Naive thymus-derived CD4-positive, alpha-beta T cell (primary cell): ENCODE measurements at places on chromosomes 1 and 21.
A peak's percentile ranks its signal among the peaks of the same experiment; 100 is the strongest.

GRCh38 chr1:110554871-110555801, 36.2 kb upstream of the KCNA10 start:
- DNase-seq = peak; percentile 38

DNA sequence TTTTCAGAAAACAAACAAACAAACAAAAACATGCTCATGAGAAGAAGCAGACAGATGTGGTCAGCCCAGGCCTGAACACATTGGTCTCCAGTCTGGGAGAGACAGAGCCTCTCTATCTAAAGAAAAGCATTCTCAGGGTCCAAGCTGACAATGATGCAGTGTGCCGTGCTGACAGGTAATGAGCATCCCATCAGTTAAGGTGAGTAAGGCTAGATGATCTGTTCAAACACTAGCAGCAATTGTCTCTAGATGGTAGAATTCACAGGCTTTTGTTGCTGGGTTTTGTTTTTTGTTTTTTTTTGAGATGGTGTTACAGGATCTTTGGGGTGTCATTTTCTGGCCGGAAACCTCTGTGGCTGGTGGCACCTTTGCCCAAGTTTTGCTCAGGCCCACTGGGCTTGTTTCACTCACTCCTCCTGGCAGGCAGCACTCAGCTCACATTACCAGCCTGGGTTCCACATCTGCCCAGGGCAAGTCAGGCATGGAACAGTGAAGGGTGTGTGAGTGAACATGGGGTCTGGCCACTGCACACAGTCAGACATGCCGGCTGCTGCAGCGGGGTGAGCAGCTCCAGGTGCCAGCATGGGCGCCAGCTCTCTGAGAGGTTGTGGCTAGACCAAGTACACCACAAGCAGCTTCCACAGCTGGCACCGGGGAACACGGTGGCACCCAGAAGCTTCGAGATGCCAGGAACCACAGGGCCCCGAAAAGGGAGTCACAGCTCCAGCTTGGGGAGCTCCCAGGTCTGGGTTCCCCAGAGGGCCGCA, 2.5 kb upstream of the C1QA start:
- DNase-seq = no peak

GRCh38 chr1:54361342-54361741, 44.9 kb downstream of the SSBP3 start:
- DNase-seq = no peak

DNA sequence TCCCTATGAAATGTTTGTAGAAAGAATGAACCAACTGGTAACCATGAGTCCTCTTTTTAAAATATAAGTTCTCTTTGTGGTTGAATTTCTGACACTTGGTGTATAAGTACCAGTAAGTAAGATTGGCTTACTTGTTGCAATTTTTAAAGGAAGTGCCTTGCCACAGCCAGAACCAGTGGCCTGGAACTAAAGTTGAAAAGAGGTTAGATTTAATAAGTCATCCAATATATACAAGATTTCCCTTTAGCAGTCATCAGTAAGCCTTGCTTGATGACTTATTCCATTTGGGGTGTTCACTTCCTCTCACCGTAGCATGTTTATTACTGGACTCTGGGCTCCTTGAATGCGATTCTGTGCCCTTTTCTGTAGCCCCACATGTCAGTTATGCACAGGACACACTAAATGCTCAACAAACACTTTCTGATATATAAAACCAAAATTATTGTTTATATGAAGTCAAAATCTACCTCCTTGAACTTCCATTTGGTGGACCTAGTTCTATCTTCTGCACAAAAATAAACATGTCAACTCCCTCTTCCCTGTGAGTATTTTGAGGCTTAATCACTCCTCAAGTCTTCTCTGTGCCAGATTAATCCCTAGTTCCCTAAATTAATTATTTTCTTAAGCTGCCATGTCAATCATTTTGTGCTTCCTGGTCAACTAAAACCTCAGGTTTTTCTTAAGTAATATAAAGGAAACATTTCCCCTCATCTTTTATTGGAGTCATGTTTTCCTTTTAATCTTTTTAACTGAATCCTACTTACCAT, 218.1 kb downstream of the ST6GALNAC3 start:
- DNase-seq = no peak

- no peak for DNase-seq
These were observed 221.3 kb downstream of the FOXD2 start for GRCh38 chr1:47659146-47659545.

DNA sequence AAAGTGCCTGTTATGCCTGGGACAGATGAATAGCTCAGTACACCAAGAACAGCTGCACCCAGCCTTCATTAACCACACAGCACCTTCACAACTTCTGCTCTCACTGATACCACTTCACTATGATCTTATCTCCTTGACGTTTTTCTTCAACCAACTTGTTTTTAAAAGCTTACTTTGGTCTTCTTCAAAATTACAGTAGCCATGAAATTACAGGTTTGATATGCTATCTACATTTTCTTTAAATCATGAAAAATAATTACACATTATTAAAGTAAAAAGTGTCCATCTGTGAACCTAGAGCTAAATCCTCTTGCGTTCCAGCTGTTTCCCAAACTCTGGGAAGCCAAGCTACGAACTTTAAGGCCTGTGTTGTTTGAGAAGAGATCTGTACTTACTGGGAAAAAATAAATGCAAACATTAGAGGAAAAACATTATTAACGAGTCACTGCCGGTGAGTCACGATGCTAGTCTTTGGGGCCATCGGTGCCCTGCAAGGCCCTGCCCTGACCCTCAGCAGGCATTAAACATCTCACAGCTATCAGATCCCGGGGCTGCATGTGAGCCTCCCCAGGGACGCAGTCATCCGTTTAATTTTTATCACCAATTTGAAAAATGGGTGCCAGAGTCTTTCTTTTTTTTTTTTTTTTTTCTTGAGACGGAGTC, 56.3 kb upstream of the GPR153 start:
- DNase-seq = no peak

DNA sequence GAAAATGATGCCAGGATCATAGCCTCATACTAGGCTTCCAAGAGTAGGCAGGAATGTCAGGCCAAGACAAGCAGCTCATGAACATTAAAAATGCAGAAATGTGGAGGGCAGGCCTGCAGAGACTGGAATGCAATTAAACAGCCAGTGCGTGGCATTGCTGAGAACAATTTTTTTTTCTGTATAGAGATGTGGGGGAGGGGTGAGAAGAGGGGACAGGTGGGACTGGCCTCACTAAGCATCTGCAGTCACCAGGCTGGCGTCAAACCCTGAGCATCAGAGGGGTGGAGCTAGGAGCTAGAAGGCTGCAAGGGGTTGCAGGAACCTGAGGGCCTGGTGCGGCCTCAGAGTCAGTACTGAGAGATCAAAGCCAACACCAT, 114.1 kb downstream of the TNR start:
- DNase-seq = no peak

GRCh38 chr1:224505454-224506093, 71.0 kb upstream of the WDR26 start:
- DNase-seq = no peak

DNA sequence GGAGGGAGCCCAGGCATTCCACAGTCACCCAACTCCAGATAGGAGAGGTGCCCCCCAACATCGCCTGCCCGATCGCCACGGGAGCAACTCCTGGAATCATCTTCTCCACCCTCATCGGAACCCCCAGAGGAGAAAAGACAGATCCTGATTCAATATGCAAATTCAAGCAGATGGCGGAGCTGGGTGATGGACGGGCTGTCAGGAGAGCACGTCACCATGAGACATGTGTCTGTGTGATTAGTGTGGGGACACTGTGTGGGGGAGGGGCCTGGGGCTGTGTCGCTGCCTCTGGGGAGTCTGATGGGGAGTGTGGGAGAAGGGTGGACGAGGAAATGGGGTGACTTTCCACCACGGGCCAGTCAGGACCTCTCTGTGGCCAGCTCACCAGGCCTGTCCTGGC, 90.2 kb upstream of the CSF3R start:
- DNase-seq = no peak

DNA sequence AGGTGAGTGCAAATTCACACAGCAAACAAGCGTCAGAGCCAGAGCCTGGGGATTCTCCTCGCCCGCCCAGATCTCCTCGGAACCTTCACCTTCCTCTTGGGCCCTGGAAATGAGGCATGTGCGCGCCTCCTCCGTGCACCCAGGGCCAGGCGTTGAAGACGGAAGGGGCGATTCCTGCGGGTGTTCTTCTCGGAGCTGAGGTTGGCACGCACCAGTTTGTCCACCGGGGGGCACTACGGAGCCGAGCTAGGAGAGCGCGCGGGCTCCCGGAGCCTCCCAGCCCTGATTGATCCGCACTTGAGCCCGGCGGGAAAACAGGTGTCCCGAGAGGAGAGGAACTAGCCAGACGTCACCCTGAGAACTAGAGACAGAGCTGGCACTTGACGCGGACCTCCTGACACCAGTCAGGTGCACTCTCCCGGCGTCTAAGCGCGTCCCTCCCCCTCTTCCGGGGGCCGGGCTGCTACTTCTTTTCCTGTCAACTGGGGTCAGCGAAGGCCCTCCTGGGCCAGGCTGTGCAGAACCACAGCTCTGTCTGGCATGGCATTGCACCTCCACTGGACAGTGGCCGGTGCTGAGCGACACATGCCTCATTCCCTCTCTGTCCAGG, 18.3 kb upstream of the SERINC2 start:
- peak; percentile 83 for DNase-seq

- no peak for DNase-seq
These were observed 120.8 kb downstream of the LMO4 start for GRCh38 chr1:87449348-87449963.

DNA sequence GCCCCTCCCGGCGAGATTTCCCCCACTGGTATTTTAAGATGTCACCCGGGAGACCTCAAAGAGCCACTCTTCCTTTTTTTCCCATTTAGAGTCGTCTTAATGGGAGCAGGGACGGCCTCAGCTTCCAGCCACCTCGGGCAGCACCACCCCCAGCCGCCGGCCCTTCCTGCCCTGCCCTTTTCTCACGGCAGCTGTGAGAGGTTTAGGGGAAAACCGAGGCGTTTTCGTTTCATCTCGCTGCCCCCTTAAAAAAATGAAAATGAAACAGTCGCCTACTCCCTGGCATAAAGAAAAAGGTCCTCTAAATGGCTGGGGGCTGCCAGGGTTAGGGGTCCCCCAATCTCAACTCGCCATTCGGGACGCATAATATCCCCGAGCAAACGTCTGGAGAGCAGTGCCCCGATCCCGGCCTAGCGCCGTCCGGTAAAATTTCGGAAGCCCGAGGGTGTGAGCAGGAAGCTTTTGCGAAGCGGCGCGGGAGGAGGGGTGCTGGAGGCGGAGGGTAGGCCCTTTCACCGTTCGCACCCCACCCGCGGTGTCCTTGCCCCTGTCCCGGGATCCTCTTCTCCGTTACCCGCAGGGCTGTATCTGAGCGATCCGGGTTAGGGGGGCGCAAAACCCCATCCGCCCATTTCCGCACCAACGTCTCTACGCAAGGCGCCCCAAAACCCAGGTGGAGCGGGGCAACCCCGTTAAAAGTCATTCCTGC, 1.2 kb downstream of the RUNX3 start:
- peak; percentile 65 for DNase-seq

DNA sequence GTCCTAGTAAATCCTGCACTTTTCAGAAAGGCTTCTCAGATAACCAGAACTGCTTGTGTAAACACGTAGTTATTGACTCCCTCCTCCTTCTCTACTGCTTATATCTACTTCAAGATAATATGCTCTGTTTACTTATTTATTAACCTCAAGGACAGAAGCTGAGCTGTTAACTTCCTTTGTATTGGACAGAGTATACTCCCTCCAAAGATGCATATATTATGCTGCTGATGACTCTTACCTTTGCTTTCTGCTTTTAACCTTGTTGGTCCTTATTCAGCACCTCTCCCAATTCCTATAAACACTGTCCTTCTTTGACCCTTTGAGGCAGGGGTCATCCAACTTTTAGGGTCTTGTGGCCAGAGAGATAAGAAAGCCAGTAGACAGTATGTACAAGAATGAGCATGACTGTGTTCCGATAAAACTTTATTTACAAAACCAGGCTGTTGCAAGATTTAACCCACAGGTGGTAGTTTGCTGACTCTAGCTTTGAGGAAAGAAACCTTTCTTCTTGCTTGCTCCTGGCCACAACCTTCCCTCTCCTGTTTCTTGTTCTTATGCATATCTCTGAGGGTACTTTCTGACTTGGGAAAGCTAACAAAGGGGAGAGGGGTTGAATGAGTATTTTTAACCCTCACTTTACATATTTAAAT, 4.9 kb downstream of the TPM3 start:
- no peak for DNase-seq

DNA sequence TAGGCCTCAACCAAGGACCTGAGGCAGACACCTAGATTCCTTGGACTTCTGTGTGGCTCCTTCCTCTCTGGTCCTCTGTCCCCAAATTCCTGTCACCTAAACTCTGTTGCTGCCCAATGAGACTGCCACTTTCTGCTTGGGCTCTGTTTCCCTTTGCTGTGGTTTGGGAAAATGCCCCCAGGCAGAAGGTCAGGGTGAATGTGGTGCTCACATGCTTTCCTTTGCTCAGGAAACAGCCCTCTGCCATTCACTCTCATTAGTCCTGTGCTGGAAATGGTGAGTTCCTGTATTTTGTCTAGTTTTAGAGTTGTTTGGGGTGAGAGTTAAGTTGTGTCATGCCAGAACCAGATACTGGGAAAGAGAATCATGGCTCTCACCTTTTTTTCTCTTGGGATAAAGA, 22.7 kb upstream of the SHE start:
- no peak for DNase-seq

DNA sequence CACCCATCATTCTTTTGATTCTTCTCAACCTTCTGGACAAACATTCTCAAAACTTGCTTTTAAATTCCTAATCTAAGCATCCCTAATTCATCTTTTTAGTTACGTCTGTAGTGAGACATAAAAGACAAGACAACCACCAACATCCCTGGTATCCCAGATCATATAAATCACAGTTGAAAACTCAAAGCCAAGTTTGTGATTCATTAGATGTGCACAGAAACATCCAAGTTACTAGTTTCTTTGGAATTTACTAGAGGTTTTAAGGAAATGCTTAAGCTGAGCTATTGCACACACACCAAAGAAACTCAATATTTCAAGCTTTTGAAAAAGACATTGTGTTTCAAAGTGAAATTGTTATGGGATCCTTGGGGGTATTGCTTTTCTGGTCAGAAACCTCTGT, 47.6 kb downstream of the ATP6V1G3 start:
- no peak for DNase-seq

GRCh38 chr1:26305667-26306289, 658 bp downstream of the UBXN11 start:
- DNase-seq = no peak

DNA sequence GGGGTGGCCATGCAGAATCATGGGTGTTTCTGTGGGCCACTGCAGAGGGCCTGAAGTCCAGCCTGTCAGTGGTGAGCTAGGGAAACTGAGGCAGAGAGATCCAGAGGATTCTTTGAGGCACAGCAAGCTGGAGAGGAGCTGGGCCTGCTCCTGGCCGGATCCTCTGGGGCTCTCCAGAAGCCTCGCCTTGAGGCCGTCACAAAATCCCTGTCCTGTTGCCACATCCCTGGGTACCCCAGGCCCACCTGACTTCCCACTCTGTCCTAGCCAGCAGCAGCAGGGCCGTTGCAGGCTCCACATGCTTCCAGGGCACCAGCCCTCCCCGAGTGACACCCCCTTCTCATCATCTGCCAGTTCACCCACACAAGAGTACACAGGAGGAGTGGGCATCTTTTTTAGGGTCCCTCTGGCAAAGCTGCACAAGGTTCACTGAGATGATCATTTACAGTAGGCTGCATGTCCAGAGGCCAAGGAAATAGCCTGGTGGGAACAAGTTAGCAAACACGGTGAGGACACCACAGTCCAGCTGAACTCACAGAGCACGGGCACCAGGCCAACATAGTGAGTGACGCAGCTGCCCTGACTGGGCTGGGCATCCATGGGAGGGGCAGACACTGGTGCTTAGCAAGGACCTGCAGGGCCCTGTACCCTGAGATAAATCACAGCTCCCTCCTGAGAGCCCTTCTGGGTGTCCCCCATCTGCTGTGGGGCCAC, 25.1 kb upstream of the TSPEAR start:
- DNase-seq = no peak
